RCC 7860 (cell line): ENCODE measurements at places on chromosomes 16 and 17.

DNA sequence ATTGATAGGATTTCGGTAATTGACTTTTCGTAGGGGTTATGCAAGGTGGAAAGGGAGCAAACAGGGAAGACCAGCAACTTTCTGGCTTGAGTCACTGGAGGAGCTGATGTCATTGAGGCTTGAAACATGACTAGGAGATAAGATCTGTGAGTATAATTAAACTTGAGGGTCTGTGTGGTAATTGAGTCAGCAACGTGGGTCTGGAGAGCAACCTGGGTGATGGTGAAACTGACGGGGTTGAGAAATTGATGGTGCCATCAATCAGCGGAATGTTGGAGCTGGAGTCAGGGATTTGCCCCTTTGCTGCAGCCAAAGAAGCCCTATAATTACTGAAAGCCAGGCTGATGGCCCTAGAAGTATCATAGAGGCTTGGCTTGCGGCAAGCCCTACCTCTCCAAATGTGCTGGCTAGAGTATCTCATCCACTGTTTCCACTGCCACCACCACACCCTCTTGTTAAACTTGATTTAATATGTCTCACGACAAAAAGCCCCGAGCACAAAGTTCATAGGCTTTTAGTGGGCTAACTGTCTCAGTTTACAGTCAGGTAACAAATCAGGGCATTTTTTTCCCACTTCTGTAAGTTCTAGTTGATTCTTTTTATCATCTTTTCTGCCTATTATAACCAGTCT is 186.9 kb upstream of the ELAC2 start:
- DNase-seq = no peak

- no peak for DNase-seq
Observed at GRCh38 chr16:29645694-29646187, 17.3 kb upstream of the SPN start.

GRCh38 chr17:51645056-51645455 is 384.7 kb downstream of the UTP18 start:
- DNase-seq = no peak

DNA sequence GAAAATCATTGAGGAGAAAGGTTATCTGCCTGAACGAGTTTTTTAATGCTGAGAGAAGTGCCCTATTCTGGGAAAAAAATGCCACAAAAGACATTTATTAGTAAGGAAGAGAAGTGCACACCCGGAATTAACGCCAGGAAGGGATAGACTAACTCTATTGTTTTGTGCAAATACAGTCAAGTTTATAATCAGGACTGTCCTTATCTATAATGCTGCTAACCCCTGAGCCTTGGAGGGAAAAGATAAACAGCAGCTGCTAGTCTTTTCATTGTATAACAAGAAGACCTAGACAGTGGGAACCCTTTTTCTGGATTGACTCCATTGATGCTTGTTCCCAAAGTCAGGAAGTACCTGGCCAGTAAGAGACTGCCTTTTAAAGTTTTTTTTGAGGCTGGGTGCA is 26.5 kb downstream of the BCAS3 start:
- DNase-seq = no peak

DNA sequence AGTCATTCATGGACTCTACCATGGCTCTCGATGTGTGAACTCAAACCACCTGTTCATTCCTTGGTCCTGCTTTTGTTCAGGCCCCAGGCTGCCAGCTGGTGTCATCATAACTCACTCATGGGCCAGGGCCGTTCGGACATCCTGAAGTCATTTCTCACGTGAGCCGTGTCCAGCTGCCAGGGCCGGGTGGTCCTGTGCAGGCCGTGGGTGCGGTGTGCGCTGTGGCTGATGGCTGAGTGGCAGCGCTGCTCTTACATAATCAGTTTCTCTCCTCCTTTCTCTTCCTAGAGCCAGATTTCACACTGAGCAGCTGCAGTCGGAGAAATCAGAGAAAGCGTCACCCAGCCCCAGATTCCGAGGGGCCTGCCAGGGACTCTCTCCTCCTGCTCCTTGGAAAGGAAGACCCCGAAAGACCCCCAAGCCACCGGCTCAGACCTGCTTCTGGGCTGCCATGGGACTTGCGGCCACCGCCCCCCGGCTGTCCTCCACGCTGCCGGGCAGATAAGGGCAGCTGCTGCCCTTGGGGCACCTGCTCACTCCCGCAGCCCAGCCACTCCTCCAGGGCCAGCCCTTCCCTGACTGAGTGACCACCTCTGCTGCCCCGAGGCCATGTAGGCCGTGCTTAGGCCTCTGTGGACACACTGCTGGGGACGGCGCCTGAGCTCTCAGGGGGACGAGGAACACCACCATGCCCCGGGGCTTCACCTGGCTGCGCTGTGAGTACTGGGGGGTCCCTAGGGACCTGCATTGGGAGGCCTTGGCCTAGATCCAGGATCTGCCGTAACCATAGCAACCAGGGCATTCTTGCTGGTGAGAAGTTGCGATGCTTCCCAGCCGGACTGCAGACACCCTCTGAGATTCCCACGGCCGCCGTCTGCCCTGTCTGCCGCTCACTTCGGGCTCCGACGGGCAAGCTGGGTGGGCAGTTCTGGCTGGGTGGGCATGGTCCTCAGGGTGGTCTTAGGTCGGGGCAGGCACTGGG is at the start of gene IL34:
TSS of gene IL34 (plus strand) at position 300 of the 982 bp plus-strand sequence. CDS start at position 689, 389 bp downstream.
- no peak for DNase-seq

GRCh38 chr16:50121721-50122445 is 31.2 kb upstream of the TENT4B start:
- DNase-seq = no peak

DNA sequence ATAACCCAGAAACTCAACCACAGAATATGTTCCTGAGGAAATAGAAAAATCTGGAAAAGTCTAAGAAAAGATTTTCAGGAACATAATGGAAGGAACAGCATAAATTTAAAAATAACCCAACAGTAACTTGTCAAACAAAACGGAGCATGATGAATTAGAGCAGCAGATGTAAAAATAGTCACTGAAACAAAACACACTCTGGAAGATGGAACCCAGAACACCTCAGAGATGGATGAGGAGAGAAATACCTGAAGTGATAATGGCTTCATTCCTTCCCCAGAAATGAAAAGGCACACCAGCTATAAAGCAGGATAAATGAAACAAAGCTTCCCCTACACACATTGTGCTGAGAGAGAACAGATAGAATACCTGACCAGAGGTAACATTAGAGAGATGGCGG is 6.3 kb downstream of the TK1 start:
- no peak for DNase-seq

DNA sequence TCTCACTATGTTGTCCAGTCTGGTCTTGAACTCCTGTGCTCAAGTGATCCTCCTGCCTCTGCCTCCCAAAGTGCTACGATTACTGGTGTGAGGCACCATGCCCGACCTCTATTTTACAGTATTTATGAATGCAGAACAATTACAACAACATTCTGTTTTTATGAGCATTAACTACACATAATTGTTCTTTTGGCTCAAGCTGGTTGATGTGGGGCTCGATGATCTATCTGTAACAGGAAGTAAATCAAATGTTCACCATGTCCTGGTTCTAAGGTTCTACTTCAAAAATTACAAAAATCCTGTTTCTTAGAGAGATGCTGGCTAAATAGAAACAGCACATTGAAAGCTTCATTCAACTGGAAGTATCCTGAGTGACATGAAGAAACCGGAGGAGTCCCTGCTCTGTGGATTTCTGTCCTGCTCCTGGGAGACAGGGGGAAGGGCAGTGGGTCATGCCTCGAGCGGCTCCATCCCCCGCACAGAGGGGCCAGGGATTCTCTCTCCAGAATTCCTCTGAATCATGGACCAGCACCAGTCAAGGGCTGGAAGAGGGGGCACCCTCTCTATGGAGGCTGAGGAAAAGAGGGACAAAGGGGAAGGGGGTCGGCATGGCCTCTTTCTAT is 31.5 kb downstream of the FA2H start:
- DNase-seq = no peak

GRCh38 chr16:17467923-17468540 is 2.7 kb downstream of the XYLT1 start:
- DNase-seq = no peak

DNA sequence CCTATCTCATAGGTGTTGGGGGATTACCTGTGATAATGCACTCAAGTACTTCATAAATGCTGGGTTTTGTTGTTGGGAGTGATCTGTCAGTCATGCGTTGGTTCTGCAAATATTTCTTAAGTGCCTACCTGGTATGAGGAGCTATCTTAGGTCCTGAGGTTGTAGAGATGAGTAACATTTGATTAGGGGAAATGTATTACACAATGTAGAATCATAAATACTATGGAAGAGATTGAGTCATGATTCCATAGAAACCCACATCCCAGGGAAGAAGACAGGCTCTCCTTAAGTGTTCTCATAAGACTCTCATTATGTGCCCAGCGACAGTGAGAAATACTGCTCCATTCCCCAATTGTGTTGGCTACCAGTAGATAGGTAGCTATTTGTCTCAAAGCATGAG is 240.1 kb downstream of the FTO start:
- DNase-seq = no peak

GRCh38 chr16:51822471-51822870 is 671.4 kb upstream of the SALL1 start:
- DNase-seq = no peak

GRCh38 chr16:85637808-85638647 is 24.9 kb downstream of the GSE1 start:
- no peak for DNase-seq

DNA sequence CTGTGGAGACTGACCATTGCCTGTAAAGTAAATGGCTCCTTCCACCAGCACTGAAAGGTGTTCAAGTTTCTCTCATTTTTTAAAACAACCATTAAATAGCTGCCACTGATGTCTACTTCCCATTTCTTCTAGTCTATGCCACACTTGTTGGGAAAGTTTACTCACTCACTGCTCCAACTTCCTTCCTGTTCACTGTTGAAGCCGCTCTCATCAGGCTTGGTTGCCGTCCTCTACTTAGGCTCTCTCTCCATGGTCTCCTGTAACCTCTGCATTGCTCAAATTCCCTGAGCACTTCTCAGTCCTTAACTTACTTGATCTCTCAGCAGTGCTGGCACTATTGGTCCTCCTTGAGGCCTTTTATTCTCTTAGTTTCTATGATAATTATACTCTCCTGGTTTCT is 32.4 kb downstream of the SNX11 start:
- DNase-seq = no peak

DNA sequence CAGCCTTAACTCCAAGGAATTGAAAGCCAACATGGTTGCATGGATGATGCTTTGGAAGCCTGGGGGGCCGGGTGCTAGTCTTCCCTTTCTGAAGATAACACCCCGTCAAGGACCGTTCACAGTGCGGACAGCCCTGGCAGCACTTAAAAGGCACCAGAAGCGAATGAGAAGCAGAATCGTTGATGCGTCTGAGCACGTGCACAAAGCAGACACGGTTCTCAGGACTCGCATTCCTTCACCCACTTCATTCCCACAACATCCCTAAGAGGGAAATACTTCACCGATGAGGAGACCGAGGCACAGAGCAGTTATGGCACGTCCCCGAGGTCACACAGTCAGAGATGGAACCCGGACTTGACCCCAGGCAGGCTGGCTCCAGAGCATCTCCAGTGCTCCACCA is 14.2 kb downstream of the TRPV1 start:
- no peak for DNase-seq

- no peak for DNase-seq
Observed at GRCh38 chr16:76114681-76115080, 162.5 kb upstream of the CNTNAP4 start.

GRCh38 chr17:57016071-57016763 is 38.3 kb downstream of the SCPEP1 start:
- DNase-seq = no peak

DNA sequence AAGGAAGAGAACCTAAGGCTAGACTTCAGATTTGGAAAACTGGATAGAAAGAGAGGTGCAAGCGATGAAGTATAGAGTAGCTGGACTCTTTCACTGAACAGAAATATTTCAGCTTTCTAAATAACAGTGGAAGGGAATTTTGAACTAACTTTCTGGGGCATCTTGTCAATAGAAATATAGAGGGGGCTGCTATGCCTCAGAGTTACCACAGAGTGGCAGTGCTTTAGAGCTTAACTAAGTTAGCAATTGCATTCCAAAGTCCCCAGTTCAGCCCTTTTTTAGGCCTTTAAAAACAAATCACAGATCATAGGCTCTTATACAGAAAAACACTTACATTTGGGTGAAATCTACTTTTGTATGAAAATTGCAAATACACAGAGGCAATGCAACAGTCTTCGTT is 154.2 kb upstream of the CDH8 start:
- DNase-seq = no peak

DNA sequence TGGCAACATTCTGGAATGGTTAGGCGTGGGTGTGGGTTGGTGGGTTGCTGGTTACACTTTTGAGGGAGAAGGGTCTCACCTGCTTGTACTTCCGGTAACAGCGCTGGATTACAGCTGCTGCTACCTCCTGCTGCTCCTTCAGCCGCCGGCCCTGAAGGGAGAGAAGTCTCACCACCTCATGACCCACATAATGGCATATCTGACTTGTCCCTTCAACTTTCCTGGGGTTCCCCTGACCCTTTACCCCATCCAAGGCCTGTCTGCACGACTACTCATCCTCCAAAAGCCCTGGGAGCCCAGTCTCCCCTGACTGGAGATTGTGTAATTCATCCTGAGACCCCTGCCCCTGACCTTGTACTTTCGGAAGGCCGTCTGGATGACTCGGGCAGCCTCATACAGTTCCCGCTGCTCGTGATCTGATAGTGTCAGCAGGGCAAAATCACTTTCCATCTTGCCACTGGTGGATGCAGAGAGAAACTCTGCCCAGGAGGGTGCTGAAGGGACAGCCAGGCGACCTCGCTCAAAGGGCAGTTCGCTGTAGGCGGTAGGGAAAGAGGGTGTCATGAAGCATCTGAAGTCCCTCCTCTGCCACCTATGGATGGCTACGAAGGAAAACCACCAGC is 2.0 kb upstream of the SPAG7 start:
- peak; percentile 36 for DNase-seq

DNA sequence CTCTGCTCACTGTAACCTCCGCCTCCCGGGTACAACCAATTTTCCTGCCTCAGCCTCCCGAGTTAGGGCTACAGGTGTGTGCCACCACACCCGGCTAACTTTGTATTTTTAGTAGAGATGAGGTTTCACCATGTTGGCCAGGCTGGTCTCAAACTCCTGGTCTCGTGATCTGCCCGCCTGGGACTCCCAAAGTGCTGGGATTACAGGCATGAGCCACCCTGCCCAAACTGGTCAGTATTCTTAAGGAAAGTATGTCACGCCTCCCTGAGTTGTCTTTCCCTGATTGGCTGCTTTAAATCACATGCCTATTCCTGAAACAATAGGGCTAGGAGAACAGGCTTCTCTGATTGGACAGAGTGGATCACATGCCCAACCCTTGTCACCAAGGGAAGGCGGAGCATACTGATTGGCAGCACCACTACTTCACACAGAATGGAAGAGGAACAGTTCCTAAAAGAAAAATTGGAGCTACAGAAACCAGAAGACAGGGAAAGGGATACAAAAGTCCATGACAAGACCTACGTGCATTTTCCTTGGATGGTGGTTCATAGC is 17.6 kb upstream of the CYB5B start:
- no peak for DNase-seq

GRCh38 chr17:82866590-82867191 is 26.9 kb upstream of the ZNF750 start:
- no peak for DNase-seq

DNA sequence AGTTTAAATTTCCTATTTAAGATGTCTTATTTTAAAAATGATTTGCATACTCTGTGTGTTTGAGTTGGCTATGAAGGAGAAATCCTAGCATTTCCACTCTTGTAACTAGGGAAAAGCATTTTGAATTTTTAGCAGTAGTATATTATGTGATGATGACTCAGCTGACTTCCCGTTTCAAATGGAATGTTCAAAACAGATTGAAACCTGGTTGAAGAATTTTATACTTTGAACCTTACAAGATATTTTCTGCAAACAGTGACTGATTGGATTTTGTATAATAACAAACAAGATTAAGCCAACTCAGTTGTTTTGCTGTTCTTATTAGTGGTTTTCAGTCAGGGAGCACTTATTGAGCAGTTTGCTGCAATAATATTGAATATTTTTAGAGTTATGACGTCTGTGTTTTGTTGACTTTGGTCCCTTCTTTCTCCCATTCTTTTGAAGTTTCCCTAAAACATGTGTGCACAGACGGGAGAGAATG is 8.0 kb downstream of the TNRC6A start:
- peak; percentile 17 for DNase-seq
